ENCODE measurements at places on chromosomes 11 and 22. TPM values are rescaled to one million over a fixed set of nuclear protein-coding genes. Genes with fewer than 3 reads are reported as not detected.

IL17REL gene
- not detected for total RNA-seq

BCO2 gene
- 35.7 TPM for total RNA-seq

TRIOBP gene
- total RNA-seq: 132 TPM

KIAA1671 gene
- total RNA-seq: 59.3 TPM

CCDC87 gene
- total RNA-seq: 0.30 TPM

OR51B5 gene
- not detected for total RNA-seq

FBXO7 gene
- 148 TPM for total RNA-seq

C11orf16 gene
- total RNA-seq: not detected

PARVA gene
- total RNA-seq: 23.3 TPM

KIF18A gene
- 0.61 TPM for total RNA-seq

CALCA gene
- not detected for total RNA-seq

CD248 gene
- total RNA-seq: 16.8 TPM

OR8A1 gene
- total RNA-seq: not detected

DERL3 gene
- 3.7 TPM for total RNA-seq

ZNF408 gene
- 7.2 TPM for total RNA-seq

ZC3H12C gene
- 23.6 TPM for total RNA-seq

MYOD1 gene
- total RNA-seq: not detected

FAU gene
- total RNA-seq: 1,029 TPM

All from adrenal gland (tissue), 19 donors.